Stimulated activated CD4-positive, alpha-beta T cell treated with anti-CD3 and anti-CD28 coated beads, Interleukin-2, amount 100 ng/mL, for 24 hours (primary cell): ENCODE measurements at places on chromosomes 5 and 9.

- no peak for DNase-seq
These were observed 250.9 kb upstream of the DAB2 start for GRCh38 chr5:39675676-39676075.

DNA sequence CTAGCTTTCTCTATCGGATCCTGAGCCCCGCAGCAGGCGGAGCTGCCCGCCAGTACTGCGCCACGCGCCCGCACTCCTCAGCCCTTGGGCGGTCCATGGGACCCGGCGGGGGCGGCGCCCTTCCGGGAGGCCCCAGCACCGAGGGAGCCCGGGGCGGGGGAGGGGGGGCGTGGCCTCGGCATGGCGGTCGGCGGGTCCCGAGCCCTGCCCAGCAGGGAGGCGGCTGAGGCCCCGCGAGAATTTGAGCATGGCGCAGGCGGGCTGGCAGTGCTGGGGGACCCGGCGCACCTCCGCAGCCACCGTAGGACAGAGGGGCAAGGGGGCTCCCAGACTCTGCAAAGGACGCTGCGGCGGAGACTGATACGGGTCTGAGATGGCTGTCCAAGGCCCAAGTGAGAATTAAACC, 6.8 kb downstream of the ZDHHC11B start:
- peak; percentile 18 for DNase-seq

DNA sequence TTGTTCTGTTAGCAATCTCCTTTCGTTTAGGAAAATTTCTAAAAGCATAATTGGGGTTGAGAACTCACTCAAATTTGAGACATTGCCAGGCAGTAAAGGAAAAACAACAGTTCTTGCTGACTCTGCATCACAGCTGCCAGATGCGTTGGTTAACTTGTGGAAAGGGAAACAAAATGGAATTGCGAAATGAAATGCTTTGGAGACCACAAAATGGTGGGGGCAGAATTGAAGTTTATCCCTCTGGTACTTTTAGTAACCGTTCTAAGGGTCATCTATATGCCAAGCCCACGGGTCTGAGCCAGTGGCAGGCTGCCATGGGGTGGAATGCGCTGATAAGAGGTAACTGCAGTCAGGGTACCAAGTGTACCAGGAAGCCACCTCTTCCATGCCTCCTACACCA, 28.6 kb upstream of the SELENOP start:
- no peak for DNase-seq

- no peak for DNase-seq
These were observed 40.2 kb downstream of the CYFIP2 start for GRCh38 chr5:157306081-157306480.

DNA sequence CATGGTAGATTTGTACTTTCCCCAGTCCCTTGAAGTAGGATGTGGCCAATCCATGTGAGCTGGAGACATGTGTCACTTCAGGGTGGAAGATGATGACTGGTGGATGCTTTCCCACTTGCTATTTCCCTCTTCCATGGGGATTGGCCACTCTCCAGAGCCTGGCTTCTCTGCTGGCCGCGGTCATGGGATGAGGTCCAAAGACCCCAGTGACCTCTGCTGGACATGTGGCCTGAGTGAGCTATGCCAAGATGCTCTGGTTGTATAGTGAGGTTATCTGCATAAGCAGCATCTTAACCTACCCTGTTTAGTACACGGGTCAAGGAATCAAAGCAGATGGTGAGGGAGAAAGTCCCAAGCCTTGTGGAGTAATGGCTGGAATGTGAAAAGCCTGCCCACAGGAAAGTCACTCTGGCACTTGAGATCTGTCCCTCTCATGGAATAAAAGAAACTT, 47.1 kb downstream of the SH3PXD2B start:
- DNase-seq, result no peak

GRCh38 chr9:79877943-79878602, 306.3 kb downstream of the TLE4 start:
- DNase-seq, result no peak
